ENCODE measurements at places on chromosomes 1 and 21.

GRCh38 chr1:156226782-156227181 is 14.0 kb downstream of the PMF1 start:
- no peak for DNase-seq

DNA sequence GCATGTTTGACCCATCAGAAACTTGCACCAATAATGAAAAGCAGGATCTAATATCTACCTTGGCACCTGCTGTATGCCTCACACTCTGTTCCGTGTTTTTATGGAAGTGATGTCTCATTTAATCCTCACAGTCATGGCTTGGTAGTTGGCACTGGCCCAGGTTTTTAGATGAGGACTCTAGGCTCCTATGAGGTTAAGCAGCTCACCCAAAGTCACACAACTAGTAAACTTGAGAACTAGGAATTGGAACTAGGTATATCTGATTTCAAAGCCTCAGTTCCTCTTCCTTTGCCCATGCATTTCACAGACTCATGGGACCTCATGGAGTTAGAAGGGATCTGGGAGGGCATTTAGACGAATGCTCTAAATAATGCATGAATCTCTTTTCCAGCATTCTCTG is 21.3 kb upstream of the TARBP1 start:
- peak; percentile 55 for DNase-seq

- peak; percentile 56 for DNase-seq
Measured at GRCh38 chr1:183896466-183897048, 91.6 kb downstream of the RGL1 start.

- no peak for DNase-seq
Measured at GRCh38 chr1:111209622-111210021, 9.2 kb upstream of the DENND2D start.

DNA sequence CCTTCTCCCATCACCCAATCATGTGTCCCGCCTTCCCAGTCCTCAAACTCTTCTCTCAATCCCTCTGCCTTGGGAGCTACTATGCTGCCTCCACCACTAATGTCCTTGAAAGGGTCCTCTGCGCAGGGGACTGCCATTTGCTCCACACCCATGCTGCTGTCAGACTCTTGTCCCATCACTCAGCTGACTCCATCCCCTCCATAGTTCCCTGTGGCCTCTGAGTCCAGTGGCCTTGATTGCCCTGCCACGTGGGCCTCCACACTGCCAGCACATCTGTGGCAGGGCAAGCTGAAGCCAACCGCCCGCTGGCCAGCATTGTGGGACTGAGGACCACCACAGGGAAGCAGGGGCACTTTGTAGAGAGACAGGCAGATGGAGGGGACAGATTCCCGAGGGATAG is 1.3 kb upstream of the TNNT2 start:
- no peak for DNase-seq

- peak; percentile 37 for DNase-seq
Measured at GRCh38 chr1:156703741-156704140, 1.6 kb downstream of the CRABP2 start.

DNA sequence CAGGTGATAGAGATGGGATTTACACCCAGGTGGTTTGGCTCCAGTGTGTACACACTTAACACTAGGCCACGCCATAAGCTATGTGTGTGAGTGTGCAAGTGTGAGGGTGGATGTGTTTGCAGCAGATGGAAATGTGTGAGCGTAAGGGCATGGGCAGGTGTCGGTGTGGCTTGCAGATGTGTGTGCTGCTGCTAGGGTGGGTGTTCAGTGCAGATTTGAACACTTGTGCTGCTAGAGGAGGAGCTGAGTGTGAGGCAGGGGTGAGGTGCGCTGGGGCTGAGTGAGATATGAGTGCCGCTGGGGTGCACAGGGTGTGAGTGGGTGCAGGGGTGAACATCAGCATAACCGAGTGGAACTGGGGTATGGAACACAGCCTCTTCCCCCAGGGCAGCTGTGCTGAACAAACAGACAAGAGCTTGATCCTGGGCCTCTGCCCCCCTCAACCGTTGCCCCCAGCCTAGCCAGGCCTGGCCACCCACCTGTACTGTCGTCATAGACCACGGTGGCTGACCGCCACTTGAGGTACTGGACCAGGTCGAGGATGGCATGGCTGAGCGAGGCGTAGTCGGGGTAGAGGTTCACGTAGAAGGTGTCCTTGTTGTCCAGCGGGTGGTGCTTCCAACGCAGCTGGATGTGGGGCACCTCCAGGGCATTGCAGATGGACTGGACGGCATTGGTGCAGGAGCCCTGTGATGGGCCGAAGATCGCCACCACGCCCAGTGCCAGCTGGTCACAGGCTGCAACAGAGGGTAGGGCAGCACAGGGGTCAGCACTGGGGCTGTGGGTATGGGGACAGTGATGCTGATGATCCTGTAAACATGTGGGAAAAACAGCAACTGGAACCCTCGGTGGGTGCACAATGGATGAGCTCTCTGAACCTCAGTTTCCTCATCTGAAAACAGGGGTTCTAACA is 153.9 kb downstream of the GRIK3 start:
- no peak for DNase-seq

GRCh38 chr1:90732136-90732535 is 15.0 kb upstream of the BARHL2 start:
- DNase-seq, result no peak

DNA sequence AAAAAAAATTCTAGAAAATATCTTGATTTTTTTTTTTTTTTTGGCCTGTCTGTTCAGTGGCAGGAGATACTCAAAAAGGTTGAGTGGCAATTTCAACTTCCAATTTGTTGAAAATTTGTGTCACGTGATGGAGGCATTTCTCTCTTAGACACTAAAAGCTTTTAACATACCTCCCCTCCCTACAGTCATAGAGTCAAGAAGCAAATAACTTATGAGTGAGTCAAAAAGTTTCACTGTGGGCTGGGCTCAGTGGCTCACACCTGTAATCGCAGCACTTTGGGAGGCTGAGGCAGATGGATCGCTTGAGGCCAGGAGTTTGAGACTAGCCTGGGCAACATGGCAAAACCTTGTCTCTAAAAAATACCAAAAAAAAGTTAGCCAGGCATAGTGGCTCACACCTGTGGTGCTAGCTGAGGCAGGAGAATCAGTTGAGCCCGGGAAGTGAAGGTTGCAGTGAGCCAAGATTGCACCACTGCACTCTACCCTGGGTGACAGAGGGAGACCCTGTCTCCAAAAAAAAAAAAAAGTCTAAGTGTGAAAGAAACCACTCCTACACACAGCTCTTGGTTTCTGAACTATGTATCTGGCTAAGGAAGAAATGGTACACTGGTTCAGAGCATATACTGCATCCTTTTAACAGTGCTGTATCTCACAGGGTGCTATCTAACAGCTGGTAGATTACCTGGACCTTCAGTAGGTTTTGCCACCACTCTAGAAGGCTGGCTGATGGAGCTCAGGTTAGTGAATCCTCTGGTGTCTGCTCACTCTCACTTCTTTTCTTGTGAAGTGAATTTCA is 11.6 kb upstream of the BSDC1 start:
- no peak for DNase-seq

DNA sequence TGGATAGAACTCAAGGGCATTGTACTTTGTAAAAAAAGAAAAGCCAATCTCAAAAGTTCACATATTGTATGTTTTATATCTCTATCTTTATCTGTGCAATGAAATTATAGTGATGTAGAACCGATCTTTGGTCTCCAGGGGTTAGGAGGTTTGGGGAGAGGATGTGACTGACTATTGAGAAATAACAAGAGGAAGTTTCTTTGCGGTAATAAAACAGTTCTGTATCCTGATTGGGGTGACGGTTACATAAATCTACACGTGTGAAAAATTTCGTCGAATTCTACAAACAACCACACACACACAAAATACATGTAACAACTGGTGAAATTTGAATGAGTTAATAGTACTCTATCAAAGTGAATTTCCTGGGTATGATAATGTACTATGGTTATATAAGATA is 10.6 kb upstream of the OR2T33 start:
- no peak for DNase-seq

DNA sequence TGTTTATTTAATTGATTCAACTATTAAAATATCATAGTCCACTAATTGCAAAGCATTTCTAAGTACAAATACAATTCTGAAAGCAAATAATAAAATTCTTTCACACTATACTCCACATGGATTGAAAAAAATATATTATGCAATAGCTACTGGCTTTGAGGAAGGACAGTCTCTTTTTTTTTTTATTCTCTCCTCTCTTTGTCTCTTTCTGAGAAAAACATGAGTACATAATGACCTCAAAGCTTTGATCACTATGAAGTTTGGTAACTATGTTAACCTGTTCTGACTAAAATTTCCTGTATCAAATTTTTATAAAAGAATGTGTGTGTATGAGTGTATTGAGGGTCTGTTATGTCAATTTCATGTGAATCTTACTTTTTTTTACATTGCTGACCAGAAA is 96.2 kb downstream of the RGS2 start:
- peak; percentile 1 for DNase-seq

- DNase-seq, result peak; percentile 86
Measured at GRCh38 chr1:31505911-31506497, 70.3 kb upstream of the TINAGL1 start.

- DNase-seq, result no peak
Measured at GRCh38 chr1:181023265-181024057, 791 bp upstream of the STX6 start.

DNA sequence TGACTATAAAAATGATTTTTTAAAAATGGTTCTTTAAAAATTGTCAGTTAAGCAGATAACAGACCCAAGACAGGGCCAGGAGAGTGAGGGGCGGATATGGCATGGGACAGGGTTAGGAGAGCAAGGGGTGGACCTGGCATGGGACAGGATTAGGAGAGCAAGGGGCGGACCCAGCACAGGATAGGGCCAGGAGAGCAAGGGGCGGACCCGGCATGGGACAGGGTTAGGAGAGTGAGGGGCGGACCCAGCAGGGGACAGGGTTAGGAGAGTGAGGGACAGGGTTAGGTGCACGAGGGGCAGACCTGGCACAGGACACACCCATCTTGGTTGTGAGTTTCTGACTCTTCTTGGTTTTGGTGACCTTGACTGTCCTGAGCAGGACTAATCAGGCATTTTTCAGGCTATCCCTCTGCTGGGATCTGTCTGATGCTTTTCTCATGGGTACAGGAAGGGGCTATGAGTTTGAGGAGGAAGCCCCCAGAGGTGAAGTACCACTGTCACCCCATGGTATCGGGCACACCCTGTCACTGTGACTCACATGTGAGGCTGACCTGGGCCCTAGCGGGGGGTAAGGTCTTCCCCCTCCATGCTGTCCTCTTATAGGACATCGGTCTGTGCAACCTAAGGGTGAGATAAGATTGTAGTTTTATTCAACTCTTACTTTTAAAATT is 159.0 kb upstream of the COL6A1 start:
- no peak for DNase-seq

GRCh38 chr1:244347942-244348341 is 103.8 kb downstream of the ADSS2 start:
- peak; percentile 40 for DNase-seq

- DNase-seq, result peak; percentile 36
Measured at GRCh38 chr1:160284220-160284781, 632 bp downstream of the PEX19 start.

- DNase-seq, result peak; percentile 50
Measured at GRCh38 chr1:33097137-33097611, 16.2 kb downstream of the AZIN2 start.

- DNase-seq, result peak; percentile 37
Measured at GRCh38 chr1:94527447-94528031, 14.0 kb downstream of the F3 start.

DNA sequence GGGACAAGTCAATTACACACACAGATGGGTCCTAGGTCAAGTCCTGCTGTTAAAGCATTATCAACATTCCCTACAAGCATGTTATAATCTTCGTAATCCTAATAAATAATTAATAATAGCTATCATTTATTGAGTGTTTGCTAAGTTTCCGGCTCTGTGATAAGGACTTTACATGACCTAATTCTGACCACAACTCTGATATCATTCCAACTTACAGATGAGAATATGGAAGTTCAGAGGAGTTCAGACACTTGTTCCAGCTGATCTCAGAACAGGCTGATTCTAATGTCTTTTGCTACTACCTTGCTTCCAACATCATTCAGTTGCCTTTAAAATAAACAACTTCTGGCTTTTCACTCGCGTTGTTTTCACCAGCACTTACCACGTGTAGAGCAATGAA is 770.1 kb upstream of the CXADR start:
- DNase-seq, result no peak

DNA sequence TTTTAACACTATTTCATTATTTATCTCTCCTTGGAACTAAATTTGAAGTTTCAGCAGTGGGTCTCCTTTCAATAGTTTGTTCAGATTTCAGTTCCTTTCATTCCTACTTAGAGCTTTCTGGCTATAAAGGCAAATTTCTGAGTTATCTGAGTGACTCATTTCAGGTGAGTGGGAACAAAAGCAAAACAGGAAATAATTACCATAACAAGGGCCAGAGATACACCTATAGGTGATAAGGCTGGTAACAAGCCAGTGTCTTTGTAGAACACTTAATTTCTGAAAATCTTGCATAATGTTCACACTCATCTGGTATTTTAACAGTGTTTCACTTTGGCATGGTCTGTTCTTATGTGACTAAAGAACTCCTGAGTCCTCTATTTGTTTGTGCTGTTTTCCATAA is 64.5 kb upstream of the PRRC2C start:
- DNase-seq, result no peak

GRCh38 chr1:147169840-147170674 is 2.2 kb downstream of the PRKAB2 start:
- DNase-seq, result no peak

DNA sequence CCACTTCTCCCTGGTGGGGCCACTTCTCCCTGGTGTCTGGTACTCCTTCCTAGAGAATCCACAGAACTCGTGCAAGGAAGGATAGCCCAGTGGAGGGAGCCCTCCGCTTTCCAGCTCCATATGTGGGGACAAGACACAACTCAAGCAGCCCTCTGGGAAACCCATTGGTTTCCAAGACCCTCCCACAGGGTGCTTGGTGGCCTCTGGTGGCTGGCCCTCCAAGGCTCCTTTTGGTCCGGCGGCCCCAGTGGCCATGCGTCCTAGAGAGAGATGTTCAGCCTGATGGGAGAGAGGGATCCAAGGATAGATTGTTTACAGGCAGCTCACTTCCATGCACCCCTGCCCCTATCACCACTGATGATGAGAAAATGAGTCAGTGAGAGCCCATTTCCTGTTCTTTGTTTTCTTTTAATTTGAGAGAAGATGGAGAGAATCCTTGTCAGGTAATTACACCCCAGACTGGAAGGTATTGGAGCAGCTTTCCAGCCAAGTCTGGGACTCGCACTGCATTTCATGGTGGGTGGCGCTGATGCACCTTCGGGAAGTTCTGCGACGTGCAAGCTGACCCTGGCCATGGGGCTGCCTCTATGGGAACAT is 486.2 kb upstream of the VAMP3 start:
- DNase-seq, result peak; percentile 67

GRCh38 chr1:238029126-238029525 is 138.4 kb upstream of the ZP4 start:
- DNase-seq, result no peak

GRCh38 chr1:90725657-90726424 is 8.7 kb upstream of the BARHL2 start:
- DNase-seq, result no peak

Measured in fibroblast of skin of right biceps (primary cell).